NCI-H187 treated with DMSO at 0.1 percent for 48 hours (cell line): ENCODE measurements at places on chromosomes 11 and 22.

GRCh38 chr22:38735465-38736256 lies 20.1 kb downstream of the SUN2 start:
- no peak for DNase-seq

DNA sequence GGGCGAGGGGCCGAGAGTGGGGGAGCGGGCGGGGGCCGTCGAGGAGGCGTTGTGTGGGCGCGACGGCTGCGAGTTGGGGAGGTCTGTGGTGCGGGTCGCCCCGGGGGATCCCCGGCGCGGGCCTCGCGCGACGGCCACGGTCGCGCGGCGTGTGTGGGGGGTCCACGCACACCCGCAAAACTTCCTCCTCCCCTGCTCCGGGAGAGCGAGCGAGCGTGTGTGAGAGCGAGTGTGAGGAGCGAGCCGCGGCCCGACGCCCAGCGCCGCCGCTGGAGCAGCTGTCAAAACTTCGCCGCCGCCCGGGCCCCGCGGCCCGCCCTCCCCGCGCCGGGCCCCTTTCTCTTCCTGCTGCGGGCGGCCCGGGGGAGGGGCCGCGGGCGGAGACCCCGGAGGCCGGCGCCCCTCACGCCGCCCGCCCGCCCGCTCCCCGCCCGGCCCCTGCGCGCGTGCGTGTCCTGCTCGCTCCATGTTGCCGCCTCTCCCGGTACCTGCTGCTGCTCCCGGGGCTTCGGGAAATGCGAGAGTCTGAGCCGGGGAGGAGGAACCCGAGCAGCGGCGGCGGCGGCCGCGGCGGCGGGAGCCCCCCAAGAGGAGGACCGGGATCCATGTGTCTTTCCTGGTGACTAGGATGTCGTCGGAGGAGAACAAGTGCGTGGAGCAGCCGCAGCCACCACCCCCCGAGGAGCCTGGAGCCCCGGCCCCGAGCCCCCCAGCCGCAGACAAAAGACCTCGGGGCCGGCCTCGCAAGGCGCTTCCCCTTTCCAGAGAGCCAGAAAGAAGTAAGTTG lies 9.0 kb upstream of the CCT8L2 start:
- DNase-seq: no peak

GRCh38 chr11:123452794-123453193 lies 22.7 kb downstream of the GRAMD1B start:
- DNase-seq: no peak

DNA sequence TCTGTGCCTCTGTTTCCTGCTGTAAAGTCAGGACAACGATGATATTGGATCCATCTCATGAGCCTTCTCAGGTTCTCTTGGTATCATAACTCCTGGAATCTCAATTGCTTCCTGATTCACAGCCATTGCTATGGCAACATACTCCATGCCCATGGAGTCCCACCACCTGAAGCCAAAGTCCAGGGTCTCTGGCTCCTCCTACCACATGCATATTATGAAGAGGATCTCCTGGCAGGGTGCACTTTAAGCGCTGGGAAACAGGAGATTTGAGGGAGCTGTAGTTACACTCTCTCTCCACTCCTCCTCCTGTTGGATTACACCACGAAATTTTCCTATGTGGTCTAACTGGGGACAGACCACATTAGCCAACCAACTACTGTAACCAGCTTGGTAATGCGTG lies 130.9 kb upstream of the SEZ6L start:
- no peak for DNase-seq

- DNase-seq: no peak
Observed at GRCh38 chr11:60389279-60389910, 6.9 kb upstream of the MS4A14 start.

DNA sequence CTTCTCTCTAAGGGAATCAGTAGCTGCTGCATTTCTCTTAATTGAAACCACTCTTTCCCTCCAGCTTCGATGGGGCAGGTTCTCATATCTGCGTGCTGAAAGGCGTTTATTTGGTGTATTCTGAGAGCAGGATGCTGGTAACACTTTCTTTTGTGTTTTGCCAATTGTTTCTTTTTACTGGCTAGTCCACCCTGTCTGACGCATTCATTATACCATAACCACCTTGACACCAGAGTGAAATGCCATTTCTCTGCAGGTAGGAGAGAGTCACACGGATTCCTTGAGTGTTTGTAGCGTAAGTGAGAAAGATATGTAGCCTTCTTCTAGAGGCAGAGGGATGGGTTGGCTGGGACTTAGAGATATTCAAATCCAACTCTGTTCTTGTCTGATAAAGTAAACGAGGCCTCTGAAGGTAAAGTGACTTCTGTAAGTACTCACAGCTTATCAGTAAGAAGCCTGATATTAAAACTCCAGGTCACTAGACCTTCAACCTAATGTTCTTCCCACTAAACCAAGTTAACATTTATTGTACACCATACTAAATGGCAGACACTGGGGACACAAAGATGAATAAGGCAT lies 21.4 kb downstream of the CD44 start:
- no peak for DNase-seq

DNA sequence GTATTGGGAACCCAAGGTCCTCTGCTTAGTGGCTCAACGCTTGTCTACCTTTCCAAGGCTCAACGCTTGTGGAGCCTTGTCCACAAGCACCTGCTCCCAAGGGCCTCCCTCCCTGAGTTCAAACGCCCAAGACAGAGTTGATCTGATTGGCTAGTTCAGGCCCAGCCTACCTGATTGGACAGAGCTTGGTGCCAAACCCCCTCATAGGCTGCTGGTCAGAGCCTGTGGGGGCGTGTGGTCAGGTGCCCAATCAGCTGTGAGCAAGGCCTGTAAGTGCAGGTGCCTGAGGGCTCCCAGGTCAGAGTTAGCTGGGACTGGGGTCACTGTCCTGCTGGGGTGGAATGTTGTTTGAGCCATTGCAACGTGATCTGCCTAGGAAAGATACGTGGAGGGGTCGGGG lies 16.9 kb upstream of the TMPRSS6 start:
- DNase-seq: no peak

DNA sequence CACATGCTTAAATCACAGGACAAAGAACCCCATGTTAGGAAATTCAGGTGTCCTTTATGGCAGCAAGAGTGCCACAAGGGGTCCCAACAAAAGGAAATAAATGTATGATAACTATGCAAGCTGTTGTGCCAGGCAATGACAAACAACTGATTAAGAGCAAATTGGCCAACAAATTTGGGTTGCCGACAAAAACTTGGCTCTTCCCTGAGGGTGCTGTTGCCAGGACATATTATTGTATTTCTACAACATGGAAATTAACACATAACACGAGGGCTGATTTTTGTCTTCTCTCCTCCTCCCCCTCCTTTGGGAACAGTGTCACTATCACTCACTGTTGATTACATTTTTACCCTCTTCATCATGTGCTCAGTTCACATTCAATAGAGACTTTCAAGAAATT lies 56.0 kb downstream of the LRRC4C start:
- no peak for DNase-seq

DNA sequence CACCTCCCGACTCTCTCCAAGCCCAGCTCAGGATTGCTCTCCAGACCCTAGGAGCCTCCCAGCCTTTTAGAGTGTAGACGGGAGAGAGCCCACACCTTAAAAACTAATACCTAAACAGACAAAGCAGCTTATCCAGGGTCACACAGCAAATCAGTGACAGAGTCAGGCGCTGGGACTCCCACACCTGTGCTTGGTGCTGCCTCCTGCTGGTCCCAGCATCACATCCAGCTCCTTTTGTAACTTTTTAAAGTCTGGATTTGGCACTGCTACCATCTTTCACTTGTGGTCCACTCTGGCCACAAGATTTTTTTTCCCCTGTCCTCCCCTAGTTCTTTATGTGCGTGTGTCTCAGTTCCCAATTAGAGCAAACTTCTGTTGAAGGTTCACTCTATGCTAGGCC lies 4.7 kb downstream of the ANO1 start:
- no peak for DNase-seq

GRCh38 chr22:19206287-19206686 lies 27.8 kb upstream of the SLC25A1 start:
- no peak for DNase-seq

DNA sequence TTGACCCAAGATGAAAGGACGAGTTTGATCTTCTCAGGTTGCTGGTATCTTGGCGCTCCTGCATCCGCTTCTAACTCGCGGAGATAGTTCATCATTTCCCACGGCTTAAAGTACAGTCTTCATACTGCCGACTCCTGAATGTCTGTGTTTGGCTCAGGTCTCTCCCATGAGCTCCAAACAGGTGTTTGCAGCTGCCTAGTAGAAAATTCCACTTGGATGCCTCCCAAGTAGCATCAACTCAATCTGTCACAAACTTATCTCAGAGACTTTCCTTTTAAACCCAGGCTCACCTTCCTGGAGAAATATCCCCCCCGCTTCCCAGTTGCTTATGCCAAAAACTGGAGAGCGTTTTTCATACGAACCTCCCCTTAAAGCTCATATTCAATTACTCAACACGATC lies 986.5 kb downstream of the TBC1D22A start:
- DNase-seq: no peak
